ENCODE measurements at places on chromosomes 7 and 10.

DNA sequence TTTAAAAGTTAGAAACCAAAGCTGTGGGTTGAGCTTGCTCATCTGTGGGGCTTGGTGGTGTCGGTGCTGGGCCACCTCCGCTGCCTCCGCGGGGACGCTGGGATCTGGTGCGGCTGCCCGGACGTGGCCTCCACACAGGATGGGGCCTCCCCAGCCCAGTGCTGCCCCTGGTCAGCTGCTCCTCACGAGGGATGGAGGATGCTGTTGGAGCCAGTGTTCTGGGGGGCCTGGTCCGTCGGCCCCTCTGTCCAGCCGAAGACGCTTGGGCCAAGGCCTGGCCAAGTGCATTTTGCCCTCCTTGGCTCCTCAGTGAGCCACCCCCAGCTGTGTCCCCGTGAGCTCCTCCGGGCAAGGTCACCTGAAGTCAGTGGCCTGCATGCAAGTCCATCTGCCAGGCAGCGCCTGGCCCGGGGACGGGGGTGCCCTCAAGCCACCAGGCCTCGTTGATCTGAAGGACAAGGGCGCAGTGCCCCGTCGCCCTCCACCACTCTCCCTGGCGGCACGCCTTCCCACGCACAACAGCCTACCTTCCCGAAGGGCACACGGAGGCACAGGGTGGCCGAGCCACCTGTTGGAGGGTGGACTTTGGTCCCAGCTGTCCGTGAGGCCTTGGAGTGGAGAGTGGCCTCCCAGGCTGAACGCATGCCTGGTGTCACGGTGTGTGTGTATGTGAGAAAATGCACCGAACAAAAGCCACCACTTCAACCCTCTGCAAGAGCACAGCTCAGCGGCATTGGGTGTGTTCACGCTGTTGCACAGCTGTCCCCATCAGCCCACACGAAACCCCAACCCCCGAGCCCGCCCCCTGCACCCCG lies 27.3 kb downstream of the KNDC1 start:
- DNase-seq: no peak

DNA sequence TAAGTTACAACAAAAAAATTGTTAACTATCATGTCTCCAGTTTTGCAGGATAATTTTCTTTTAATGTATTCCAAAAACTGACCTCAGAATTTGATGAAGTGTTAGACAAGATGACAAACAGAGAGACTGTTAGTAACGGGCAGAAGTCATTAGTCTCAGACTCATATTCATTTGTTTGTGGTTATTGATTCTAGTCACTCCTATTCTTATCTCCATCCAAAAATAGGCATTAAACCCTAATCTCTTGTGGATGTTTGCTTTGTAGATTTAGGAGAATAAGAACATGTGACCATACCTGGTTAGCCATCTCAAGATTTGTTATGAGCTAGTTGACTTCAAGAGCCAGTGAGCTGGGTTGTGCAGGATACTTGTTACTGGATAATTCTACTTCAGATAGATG lies 261.1 kb downstream of the AUTS2 start:
- DNase-seq: no peak

- DNase-seq: no peak
Observed at GRCh38 chr10:126956712-126957108, 51.5 kb downstream of the DOCK1 start.

- DNase-seq: no peak
Observed at GRCh38 chr10:63137306-63137705, 4.2 kb downstream of the NRBF2 start.

DNA sequence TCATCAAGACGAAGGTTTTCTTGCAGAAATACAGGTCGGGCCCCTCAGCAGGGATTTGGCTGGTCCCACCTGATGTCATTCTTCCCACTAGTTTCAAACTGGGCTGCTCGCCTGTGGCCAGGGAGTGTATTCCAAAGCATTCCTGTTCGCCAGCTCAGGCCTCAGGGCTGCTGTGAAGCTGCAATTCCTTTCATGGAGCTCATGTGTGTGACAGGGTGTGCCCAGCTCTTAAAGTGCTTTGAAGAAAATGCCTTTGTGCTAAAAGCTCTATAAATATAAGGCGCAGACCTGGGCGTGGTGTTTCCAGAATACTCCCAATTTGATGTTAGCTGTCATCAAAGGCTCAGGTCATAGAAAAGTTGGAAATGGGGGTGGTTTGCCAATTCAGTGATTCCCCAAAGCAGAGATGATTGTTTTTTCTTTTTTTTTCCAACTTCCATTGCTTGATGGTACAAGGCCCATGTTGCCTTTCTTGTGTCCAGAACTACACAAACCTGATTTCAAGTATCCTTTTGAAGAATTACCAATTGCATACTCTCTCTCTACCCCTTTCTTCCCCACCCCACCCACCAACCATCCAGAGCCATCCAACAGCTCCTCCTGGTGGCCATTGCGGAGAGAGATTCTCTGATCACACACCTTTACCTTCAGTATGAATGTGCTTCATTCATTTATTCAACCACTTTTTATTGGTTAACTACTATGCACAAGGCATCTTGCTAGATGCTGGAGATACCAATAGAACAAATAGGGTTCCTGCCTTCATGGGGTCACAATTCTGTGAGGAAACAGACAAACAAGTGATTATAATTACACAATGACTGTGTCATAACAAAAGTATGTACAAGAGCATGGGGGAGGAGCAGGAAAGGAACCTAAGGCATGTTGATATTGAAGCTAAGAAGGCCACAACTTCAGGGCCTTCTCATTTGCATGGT lies 297.3 kb upstream of the LYZL1 start:
- peak; percentile 26 for DNase-seq

DNA sequence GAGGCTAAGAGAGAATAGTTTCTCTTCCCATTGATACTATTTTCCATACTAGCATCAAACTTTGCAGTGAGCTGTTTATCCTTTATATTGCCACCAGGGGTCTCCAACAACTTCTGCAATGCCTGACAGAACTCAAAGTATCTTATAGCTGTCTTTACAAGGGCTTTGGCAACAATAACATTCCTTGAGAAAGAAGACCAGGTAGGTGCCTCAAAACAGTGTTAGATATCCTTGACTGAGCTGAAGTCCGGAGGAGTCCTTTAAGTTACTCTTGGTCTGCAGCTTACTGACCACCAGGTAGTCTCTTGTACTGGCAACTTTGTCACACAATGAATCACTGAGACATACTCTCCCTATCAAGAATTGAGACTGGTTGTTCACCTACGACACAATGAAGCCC lies 30.0 kb upstream of the TES start:
- no peak for DNase-seq

DNA sequence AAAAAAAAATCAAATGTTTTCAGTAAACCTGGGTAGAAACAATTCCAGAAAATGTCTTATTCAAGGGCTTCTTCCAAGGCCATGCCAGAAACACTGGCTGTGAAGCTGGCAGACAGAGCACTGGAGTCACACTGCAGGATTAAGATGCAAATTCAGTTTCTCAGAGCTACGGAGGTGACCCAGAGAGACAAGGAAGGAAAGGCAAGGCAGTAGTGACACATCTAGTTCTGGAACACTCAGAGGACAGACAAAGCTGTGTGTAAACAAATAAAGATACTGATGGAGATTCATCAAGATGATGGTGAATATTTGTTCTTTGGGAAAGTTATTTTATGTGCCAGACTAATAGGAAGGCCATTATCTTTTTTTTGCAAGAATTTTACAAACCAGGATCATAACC lies 608.3 kb upstream of the C7orf33 start:
- DNase-seq: no peak

- no peak for DNase-seq
Observed at GRCh38 chr7:97280950-97281349, 163.5 kb downstream of the SDHAF3 start.

GRCh38 chr10:80136134-80136571 lies 3.6 kb downstream of the PLAC9 start:
- no peak for DNase-seq

DNA sequence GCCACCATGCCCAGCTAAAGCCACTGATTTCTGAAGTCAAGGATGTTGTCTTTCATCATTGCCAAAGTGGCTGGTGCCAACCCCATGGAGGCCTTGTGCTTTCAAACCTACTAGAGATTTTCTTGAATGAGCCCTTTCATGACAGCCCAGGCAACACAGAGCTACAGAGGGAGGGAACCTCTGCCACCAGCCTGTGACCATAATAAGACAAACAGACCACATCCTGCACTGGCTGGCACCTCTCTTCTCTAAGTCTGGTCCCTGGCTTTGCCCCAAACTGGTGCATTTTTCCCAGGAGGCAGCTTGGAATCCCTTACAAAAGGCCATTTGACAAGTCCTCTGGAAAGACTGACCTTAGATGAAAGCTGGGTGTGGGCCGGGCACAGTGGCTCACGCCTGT lies 348.8 kb downstream of the GALNT17 start:
- peak; percentile 85 for DNase-seq

DNA sequence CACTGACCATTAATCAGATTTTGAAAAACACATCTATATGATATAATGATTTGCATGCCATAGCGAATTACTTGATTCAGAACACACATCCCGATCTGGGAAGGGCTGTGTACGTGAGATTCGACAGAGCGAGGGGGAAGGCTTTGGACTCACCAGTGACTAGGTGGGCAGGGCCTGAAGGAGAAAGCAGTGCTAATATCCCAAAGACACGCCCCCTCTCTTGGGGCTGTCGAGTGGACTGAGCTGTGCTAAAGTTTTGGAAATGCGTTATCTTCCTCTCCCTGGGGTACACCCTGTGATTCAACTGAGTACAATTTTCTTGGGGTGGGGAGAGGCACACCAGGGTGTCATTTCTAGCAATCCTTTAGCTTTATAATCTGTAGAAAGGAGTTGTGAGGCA lies 1.8 kb downstream of the LRRC17 start:
- DNase-seq: no peak

DNA sequence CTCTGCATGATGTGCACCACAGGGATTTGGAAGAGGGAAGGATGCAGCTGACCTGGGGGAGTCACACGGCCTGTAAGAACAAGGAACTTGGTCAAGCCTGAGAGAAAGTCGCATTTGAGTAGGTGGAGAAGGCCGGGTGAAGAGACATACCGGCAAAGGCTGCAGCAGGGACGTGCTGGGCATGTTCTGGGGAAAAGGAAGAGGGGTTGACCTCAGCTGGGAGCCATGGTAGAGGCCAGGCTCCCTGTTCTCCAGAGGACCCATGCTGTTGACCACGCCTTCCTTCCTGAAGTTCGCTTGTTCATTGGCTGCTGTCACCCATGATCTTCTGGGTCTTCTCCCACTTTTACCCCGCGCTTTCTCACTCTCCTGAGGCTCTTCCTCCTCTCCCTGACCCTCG lies 84.5 kb downstream of the HTR5A start:
- DNase-seq: no peak

DNA sequence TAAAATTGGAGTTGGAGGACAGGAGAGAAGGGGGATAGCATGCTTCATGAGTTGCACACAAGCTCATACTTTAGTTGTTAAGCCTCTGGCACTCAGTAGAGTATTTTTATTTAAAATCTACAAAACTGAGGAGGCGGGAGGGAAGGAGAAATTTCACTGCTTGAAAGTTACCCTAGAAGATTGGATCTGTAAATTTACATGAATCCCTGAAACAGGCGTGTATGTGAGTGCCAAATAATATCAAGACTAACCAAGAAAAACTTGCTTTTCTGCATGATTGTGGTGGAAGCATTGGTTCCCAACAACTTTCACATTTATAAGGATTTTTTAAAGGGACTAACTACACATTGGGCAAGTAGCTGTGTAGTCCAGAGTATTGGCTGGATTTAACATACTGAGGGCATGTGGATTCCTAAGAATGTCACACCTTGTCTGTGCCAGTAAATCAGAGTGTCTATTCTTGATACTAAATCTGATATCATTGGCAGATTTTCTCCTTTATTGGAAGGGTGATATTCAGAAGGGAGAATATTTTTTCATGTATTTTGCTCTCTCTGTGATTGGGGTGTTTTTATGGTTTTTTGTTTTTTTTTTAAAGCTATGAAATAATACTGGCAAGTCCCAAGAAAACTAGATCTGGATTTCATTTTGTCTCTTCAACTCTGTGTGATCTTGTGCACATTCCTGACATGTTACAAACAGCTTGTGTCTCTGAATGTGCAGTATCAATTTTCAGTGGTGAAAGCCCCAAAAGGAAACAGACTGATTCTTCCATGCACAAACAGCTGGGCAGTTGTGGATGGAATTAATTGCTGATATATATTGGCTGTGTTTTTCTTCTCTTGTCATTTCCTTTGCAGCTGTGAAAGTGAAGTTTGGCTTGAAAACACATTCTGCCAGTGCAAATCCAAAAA lies 67.2 kb downstream of the ADD3 start:
- no peak for DNase-seq

GRCh38 chr7:118029826-118030422 lies 154.0 kb upstream of the LSM8 start:
- no peak for DNase-seq

DNA sequence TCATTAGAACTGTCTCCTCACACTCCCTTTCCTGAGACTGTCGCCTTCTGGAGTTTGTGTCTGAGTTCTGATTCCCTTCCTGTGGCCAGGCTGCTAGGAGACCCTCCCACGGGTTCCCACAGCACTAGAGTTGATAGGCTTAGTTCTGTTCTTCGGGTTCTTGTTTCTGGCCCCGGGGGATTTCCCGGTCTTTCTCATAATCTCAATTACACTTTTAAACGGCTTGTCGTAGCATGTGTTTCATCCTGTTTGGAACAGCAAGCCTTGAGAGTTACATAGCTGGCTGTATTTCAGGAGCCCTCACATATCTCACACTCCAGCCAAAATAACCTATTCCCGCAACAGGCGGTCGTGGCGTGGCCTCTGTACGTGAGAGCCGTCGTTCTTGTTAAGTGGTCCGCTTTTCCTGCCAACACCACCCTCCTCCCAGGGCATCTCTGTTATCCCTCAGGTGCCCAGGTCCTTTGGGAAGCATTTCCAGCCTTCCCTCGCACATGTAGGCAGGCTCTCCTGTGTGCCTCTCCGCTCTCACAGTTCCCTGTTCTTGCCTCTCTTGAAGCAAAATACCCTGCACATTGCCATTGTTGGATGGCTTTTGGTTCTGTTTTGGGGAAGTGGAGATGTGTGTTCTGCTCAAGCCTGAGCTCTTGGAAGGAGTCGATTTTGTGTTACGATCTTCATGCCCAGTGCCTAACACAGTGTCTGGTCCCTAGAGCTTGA lies 46.0 kb downstream of the CDC123 start:
- no peak for DNase-seq

DNA sequence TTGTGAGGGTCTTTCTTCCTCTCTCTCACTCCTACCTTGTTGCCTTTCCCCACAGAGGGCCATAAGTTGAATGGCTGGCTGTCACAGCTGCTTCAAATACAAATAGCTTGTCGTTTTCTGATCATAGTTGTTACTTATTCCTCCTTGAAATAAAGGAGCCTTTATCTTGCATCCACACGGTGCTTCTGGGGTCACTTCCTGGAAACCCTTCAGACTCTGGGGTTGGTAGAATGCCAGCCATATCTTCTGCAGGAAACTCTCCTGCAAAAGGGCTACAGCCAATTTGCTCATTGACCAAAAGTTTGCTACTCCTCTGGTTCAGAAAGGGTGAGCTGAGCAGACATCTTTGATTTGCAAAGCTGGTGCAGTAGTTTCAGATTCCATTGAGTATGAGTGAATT lies 70.4 kb downstream of the FAM185A start:
- DNase-seq: no peak

Measured in NCI-H2029 treated with DMSO at 0.1 percent for 48 hours (cell line).